HepG2 (cell line): ENCODE measurements at places on chromosomes 4 and X.

DNA sequence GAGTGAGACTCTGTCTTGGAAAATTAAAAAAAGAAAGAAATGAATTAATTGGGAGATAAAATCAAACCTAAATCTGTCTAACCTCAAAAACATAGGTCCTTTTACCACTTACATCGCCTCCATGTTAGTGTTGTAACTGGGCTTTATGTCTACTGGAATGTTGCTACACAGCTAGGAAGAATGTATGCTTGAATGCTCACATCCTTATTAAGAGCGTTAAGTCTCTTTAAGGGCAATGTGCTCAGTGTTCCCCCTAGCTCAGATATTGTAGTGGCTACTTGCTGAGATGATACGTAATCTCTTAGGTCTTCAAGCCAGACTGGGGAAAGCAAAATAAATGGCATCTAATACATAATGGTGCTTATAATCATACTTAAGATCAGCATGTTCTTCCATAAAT, 1072.8 kb downstream of the PDHA2 start:
- no peak for DNase-seq

DNA sequence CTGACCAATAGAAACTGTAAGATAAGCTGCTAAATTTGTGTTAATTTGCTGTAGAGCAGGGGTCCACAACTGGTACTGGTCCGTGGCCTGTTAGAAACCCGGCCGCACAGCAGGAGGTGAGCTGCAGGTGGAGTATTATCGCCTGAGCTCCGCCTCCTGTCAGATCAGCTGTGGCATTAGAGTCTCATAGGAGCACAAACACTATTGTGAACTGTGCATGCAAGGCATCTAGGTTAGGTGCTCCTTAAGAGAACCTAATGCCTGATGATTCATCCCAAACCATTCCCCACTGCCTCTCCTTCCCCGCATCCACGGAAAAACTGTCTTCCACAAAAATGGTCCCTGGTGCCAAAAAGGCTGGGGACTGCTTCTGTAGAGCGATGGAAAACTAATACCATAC, 19.7 kb downstream of the FBXW7 start:
- DNase-seq, result no peak

DNA sequence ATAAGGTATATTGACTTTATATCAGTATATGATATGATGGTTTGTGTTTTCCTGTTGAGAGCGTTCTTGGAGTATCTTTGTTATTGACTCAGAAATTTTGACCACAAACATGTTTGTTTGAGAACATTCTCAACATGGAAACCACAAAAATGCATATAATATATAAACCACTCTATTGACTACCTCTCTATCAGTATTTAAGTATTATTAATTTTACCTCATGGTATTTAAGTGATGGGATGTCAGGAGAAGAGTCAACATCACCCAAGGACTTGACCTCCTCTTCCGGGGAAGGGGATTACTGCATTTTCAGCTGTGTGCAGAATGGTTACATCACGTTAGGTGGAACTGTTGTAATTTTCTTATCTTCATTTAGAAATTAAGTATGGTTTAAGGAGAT, 54.3 kb upstream of the PUDP start:
- DNase-seq, result no peak

DNA sequence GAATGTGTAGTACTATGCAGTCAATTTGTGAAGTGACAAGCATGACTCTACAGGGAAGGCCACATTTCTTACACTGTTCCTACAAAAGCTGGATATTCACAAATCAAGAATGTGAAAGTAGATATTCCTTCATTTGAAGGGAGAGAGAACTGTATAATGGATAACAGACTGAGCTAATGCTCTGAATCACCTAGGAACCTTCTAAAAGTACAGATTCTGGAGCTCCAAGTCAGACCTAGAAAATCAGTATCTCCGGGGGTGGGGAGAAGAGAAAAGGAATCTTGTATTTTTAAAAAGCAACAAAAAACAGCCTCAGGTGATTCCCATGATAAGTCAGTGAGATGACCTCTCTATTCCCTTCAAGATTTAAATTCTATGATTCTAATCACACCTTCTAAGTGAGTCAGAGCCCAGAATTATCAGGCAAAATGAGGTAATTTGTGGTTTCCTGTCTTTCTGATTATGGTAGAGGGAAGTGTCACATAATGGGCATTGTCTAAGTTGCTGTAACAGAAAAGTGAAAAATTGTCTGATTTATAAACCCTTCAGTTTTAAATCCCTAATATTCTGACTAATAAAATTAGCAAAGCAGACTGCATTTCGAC, 80.9 kb downstream of the IL21 start:
- no peak for DNase-seq

- DNase-seq, result no peak
Observed at GRCh38 chr4:164138521-164138920, 615.4 kb upstream of the SMIM31 start.

DNA sequence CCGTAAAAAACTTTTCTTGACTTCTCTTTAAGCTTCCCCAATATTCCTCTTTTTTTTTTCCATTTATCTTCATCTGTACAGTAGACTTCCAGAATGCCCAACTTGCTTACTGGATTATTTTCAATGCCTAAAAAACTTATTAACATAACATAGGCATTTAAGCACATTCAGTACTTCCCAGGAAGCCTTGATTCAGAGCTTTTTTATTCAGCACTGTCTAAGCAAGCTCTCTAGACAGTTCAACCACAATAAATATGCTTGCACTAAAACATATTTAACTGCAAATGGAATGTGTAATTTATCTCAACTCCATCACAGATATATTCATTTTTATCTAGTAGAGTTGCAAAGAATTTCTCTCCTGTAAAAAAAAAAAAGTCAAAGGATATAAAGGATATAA, 997.8 kb downstream of the ARAP2 start:
- DNase-seq, result no peak

DNA sequence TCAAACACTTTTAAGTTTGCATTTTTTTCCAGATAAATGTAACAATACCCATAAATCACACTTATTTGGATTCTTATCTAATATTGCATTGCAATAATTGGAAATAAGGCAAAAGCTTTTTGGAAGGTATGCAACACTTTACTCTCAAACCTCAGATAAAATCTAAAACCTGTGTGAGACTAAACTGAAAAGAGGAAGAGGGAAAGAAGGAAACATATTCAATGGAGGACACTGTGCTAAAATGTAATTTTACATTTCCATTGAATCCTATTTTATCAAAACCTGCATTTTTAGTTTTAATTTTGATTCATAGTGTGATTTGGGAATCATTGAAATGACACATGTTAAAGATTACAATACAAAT, 99.4 kb downstream of the HPGD start:
- DNase-seq, result no peak

GRCh38 chr4:27022963-27023362, 162.3 kb downstream of the STIM2 start:
- no peak for DNase-seq

- no peak for DNase-seq
Observed at GRCh38 chrX:12263211-12263610, 124.9 kb downstream of the FRMPD4 start.

DNA sequence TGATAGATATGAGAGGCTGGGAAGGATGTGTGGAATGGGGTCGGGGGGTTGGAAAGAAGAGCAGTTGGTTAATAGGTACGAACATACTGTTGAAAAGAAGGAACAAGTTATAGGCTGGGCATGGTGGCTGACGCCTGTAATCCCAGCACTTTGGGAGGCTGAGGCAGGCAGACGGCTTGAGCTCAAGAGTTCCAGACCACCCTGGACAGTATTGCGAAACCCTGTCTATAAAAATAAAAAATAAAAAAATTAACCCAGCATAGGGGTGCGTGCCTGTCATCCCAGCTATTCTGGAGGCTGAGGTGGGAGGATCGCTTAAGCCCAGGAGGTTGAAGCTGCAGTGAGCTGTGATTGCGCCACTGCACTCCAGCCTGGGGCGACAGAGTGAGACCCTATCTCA, 58.5 kb upstream of the NHSL2 start:
- no peak for DNase-seq

GRCh38 chr4:65050786-65051185, 619.5 kb downstream of the EPHA5 start:
- DNase-seq, result no peak

DNA sequence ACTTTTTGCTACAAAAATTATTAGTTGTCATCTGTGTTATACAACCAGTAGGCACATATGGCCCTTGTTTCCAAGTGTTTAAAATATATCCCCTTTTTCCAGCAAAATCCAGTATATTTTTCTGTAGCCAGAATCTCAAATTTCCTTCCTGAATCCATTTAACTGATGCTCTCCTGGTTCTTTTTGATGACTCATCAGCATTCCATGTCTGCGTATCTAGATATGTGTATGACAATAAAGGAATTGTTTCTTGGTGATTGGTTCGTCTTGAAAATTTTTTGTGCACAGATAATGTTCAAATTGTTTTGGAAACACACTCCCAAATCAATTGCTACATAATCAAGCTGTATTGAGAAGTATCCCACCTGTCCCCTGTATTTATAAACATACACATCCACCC, 98.3 kb downstream of the ITM2A start:
- no peak for DNase-seq

GRCh38 chr4:167196344-167197012, 37.8 kb downstream of the SPOCK3 start:
- peak; percentile 33 for DNase-seq

DNA sequence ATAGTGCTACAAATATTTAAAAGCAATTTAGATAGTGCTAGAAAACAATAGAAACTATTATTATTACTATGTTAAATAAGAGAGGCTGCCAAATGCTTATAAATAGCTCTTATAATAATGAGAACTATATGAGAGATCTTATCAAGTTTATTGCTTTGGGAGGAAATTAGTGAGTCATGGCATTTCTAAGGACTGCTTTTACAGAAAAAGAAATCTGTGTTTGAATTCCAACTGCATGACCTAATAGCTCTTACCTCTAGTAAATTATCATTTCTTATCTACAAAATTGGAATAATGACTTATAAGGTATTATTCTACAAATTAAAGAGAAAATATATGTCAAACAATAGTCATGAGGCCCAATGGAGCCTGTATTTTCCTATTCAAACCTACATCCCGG, 177.2 kb downstream of the GABRG1 start:
- DNase-seq, result no peak

DNA sequence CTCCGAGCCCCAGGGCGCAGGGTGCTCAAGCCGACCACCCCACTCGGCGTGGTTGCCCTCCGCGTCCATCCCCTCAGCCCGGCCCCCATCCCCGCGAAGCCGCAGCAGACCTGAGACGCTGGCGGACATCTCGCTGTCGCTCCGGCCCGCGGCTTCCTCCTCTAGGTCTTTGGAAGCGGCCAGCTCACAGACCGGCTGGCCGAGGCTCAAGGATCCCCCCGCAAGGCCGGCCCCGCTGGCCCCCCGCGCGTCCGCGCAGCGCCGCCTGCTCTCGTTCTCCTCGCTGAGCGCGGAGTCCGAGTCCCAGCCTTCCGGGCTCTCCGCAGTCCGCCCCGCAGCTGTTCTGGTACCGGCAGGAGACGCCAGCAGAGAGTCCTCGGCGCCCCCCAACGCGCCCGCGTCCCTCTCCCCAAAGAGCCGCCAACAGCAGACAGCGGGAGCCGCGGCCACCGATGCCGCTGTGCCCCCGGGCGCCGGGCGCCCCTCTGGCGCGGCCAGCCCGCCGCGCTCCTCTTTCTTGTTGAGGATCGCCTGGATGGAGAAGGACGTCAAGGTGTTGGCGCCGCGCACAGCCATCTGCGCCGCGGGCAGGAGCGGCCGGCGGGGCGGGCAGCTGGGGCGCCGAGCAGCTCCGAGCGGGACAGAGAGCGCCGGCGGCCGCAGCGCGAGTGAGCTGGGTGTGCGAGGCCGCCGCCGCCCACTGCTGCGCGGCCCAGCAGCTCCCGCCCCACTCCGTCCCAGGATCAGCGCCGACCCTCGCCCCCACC, at the start of gene NKX3-2:
Gene NKX3-2 (minus strand): TSS at position 670 of the 767 bp plus-strand sequence. CDS start 94 bp downstream, at position 576.
- DNase-seq, result no peak

DNA sequence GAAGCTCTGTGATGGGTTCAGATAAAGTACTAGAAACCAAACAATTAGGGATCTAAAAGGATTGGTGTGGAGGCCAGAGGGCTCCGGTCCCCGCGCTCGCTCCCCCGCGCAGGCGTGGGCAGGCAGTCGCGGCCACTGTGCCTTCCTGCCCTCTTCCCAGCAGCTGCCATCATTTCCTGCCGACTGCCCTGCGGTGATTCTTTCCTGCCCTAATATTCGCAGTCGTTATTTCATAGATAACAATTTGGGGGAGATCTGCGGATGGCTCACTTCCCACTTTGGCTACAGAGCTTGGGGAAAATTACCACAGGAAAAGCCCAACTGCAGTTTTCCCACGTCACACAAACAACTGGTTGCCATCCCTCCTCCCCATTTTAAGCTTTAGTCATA, 2.2 kb downstream of the GRIA2 start:
- no peak for DNase-seq

DNA sequence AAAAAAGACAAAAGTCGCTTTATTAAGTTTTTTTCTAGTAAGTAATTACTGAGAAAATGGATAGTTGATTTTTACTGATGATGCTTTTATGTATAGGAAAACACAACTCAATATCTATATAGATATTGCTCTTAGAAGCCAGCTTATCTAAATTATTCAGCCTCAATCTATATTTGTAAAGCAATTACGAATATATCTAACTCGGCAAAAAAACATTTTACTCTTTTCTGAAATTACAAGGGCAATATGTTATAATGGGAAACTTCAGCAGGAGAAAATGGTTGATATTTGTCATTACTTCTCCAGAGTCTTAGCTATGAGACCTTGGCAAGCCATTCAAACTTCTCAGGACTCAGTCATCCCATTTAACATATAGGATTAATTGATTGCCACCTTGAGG, 228.5 kb downstream of the SLC7A11 start:
- DNase-seq, result no peak
